ENCODE measurements at places on chromosomes 7 and 10.
A peak's percentile ranks its signal among the peaks of the same experiment; 100 is the strongest.

- DNase-seq, result peak; percentile 62
Observed at GRCh38 chr7:26061678-26062603, 90.1 kb upstream of the NFE2L3 start.

GRCh38 chr10:8331387-8331786, 276.9 kb downstream of the GATA3 start:
- no peak for DNase-seq

DNA sequence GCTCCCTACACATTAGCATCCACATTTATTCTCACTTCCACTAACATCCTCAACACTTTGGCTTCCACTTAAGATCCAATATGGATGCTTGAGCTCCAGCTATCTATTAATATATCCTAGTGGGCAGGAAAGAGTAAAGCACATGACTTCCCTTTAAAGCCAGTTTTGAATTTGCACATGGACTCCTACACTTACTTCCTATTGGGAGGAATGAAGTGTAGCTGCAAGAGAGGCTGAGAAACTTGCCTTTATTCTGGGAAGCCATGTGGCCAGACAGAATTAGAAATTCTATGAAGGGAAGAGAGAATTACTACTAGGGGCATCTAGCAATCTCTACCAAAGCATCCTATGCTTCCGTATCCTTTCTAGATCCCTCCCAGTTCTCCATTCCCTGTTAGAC, 3.0 kb upstream of the TSPAN14 start:
- DNase-seq, result no peak

GRCh38 chr10:92760609-92761008, 70.9 kb downstream of the HHEX start:
- DNase-seq, result no peak

DNA sequence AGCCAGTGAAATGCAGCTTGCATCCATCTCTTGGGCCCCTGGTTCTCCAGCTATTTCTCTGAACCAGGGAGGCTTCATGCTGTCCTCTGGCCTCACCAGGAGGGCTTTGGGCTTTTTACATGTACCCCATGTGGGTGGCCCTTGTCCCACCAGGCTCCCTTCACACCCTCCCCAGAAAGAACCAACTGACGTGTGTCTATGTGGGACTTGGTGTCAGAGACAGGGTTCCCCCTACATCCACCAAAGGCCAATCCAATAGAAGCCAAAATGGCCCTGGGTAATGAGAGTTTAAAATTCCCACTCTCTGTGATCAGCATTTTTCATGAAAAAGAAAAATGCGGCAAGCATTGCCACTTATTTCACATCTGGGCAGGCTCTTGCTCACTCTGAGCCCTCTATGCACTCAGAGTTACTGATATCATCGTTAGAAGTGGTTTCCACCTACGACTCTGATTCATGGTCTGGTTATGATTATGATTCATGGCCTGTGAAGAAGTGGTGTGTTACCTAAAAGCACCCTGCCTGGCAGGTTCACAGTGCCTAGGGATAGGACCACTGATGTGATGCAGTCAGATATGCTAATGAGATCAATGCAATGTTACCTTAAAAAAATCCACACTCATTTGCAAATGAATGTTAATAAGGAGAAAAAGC, 133.5 kb downstream of the BUB3 start:
- peak; percentile 61 for DNase-seq

DNA sequence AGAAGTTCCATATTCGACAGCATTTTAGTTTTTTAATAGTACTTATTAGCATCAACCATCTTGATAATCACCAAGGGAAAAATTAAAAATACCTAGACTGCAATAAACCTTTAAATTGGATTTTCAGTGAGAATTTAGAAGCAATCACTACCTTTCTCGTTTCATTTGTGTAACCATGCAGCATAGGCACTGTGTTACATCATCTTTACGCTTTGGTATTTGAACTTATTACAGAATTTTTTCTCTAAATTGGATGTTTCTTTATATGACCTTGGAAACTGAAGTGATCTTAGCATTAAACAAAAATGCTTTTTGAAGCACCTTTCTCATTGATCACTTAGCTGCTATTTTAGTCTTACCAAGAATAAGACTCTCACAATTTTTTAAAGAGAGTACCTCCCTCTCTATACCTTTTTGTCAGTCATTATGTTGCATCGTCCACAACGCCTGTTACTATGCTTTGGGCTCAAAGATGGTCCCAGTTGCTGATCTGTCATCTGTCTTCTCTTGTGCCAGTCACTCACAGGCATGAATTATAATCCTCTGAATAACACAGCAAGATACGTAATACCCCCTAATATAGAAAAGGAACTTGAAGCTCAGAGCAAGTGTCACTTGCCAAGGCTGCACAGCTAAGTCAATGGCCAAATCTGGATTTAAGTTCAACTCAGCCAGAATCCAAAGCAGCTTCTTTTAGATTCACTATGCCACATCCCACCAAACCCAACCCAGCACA, 19.6 kb upstream of the ASCC1 start:
- no peak for DNase-seq
